ENCODE measurements at places on chromosomes 4 and X.

- DNase-seq = no peak
These were observed 28.6 kb downstream of the MAGEB1 start for GRCh38 chrX:30275498-30275897.

DNA sequence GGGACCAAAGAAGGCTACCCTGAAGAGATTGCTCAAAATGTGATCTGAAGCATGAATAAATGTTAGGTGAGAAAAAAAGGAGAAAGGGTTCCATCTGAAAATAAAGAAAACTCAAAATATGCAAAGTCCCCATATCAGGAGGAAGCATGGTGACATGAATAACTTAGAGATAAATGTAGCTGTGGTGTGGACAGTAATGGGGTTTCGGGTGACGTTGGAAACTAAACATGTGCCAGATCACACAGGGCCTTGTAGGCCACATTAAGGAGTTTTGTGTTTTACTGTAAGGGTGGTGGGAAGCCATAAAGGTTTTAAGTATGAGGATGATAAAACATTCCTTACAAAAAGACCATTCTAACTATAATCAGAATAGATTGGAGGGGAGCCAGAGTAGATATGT, 40.3 kb upstream of the ACSL4 start:
- DNase-seq = no peak

GRCh38 chr4:106306561-106306960, 9.4 kb downstream of the TBCK start:
- DNase-seq = no peak

GRCh38 chr4:99058228-99058627, 30.4 kb downstream of the ADH5 start:
- no peak for DNase-seq

DNA sequence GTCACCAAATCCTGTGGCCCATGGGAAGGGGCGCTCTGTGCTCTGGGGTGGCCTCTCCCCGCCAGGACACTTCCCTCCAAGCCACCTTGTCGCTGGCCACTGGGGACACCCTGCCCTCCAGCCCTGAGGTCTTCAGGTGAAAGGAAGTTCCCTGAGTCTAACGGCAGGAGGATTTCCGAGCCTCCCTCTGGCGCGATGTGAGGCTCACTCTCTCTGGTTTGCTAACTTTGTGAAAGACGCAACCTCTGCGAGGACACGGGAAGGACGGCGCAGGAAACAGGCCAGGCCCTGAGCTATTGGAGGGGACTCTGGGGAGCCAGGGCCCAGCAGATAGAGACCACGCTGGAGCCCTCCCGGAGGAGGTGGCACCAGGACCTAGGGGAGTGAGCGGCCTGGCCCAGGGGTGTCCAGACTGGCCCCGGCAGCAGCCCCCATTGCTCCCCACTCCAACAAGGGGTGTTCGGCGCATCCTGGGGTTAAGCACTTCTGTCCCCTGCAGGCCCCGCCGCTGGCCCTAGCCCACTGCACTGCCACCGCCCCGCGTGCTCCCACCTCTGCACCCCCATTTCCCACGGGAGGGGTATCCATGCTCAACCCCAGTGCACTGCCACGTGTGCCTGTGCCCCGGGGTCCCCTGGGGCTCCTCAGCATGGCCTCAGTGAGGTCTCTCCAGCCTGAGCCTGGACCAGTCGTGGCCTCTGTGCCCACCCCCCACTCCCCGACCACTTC, 72.2 kb upstream of the MXD4 start:
- DNase-seq = no peak

DNA sequence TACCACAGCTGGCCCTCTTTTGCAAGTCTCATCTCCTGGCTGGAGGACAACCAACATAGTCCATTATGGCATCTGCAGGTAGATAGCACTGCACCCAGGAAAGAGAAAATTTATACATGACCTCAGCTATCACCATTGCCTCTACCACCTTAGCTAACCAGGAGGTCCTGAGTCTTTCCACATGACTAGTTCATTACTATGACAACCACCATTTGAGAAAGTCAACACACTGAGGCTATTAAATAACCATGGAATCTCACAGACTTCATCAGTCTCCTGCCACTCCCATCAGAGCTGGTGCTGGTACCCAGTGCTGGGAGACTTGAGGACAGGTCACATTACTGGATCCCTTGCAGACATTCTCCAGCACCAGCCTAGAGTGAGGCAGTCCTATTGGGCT, 285.9 kb downstream of the GBA3 start:
- no peak for DNase-seq
